NCI-H2029 (cell line): ENCODE measurements at places on chromosomes 11 and 22.

GRCh38 chr22:39311592-39312400, 7.6 kb downstream of the RPL3 start:
- DNase-seq = no peak

GRCh38 chr11:79261684-79262083, 179.1 kb downstream of the TENM4 start:
- no peak for DNase-seq

DNA sequence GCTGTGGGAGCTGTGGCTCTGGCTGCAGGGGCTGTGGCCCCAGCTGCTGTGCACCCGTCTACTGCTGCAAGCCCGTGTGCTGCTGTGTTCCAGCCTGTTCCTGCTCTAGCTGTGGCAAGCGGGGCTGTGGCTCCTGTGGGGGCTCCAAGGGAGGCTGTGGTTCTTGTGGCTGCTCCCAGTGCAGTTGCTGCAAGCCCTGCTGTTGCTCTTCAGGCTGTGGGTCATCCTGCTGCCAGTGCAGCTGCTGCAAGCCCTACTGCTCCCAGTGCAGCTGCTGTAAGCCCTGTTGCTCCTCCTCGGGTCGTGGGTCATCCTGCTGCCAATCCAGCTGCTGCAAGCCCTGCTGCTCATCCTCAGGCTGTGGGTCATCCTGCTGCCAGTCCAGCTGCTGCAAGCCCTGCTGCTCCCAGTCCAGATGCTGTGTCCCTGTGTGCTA, 514 bp downstream of the KRTAP5-9 start:
- DNase-seq = no peak

GRCh38 chr11:69443138-69443967, 38.1 kb upstream of the LINC01488 start:
- DNase-seq = no peak
